ENCODE measurements at places on chromosomes 5 and 9. TPM values are rescaled to one million over a fixed set of nuclear protein-coding genes. Genes with fewer than 3 reads are reported as not detected.

The COL27A1 gene
- total RNA-seq: not detected

The NPR3 gene
- not detected for total RNA-seq

The LCN10 gene
- not detected for total RNA-seq

The NXNL2 gene
- not detected for total RNA-seq

The DBH gene
- total RNA-seq: not detected

The RABEPK gene
- 23.9 TPM for total RNA-seq

The AFAP1L1 gene
- total RNA-seq: not detected

The PCDHA10 gene
- total RNA-seq: not detected

The PPIP5K2 gene
- total RNA-seq: 80.0 TPM

The FCN2 gene
- total RNA-seq: not detected

The GLRA1 gene
- total RNA-seq: not detected

All from OCI-LY7 (cell line).